ENCODE measurements at places on chromosomes 16 and 17.

DNA sequence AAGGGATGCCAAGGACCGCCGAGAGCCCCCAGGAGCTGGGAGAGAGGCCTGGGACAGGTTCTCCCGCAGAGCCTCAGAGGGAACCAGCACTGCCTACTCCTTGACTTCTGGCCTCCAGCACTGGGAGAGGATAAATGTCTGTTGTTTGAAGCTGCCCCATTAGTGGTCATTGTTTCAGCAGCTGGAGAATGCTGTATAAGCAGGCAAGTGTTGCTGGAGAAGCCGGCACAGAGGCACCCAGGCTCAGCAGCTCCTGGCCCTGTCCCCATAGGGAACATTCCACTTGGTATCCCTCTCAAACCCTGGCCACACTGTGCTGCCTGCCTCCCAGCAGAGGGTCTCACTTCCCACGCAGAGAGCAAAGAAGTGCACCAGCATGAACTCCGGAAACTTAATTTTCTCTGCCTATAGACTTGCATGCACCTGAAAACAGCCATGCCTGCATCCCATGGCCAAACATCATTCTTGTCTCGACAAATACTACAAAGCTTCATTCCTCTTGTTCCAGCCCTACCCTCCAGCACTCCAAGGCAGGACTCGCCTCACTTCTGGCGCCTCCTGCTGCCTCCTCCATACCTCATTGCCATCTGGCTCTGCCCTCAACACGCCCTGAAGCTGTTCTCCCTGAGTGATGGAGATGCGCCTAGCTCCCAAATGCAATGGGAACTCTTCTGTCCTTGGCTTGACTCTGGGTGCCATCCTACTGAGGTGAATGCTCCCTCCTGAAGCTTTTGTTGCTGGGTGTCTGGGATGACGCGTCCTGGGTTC, 88.1 kb downstream of the DNAH17 start:
- DNase-seq: no peak

DNA sequence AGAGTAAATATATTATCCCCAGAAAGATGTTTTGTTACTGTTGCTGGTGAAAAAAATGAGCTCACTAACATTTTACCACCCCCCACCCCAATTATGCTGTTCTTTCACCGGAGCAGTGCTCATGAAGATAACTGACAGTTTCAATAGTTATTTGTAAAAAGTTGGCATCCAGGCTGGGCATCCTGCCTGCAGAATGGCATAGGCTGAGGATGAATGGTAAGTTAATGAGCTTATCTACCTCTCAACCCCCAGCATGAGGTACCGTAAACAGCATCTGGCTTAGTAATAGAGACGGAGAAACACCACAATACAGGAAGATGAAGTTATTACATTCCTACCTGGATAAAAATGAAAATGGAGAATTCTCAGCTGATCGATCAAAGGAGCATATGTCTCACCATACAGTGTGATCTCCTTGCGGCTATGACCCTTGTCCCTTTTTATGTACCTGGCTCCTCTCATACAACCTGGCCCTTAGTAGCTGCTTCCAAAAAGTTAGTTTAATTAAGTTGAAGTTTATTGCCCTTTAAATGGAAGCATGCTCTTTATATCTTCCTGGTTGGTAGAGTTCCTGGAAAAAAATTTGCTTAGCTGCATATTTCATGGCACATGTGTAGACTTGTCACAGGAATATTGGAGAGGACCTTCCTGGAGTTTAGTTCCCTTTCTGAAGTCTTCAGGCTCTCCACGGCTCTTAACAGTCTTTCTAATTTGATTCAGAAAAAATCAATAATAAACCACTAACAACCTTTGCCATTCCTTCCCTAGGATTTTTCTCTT, 61.2 kb upstream of the MPHOSPH6 start:
- no peak for DNase-seq

DNA sequence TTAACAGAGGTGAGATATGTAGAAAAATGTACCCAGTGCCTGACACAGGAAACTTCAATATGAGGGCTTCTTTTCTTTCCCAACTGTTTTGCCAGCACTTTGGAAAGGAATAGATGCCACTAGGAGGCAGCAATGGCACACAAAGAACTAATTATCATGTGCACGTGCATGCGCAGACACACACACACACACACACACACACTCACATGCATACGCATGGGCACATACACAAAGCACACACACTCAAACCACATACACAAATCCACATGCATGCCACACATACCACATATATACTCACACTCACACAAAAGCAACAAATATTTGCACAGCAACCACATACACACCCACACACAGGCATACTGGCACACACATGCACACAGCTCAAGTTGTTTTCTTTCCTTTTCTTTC, 8.8 kb upstream of the CEP112 start:
- DNase-seq: no peak

DNA sequence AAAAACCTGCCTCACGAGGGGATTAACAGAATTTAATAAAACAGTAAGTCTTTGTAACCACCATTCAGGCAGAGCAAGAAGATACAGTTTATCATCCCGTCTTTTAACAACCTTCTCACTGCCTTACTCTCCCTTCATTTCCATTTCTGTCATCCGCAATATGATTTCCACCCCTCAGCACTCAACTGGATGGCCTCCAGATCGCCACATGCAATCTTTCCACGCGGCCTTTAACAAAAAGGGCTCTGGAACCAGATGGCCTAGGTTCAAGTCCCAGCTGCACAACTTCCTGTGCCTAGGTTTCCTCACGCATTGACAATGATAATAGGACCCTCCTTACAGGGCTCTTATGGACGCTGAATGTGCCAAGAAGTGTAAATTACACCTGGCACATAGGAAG, 103.6 kb downstream of the GAS7 start:
- no peak for DNase-seq

- no peak for DNase-seq
Measured at GRCh38 chr16:72372087-72373045, 200.4 kb upstream of the PMFBP1 start.
